ENCODE measurements at places on chromosomes 13 and 19. TPM values are rescaled to one million over a fixed set of nuclear protein-coding genes. Genes with fewer than 3 reads are reported as not detected.

The ARRDC5 gene
- total RNA-seq, result 1.4 TPM

The MBD3L3 gene
- not detected for total RNA-seq

The PGLYRP1 gene
- total RNA-seq, result not detected

The ZNF723 gene
- total RNA-seq, result not detected

The FARP1 gene
- 24.9 TPM for total RNA-seq

The RGL3 gene
- 4.7 TPM for total RNA-seq

The ZNF730 gene
- not detected for total RNA-seq

The DHRS12 gene
- total RNA-seq, result 33.2 TPM

The ZNF829 gene
- total RNA-seq, result 3.0 TPM

The FUT1 gene
- 2.9 TPM for total RNA-seq

The AP3D1 gene
- total RNA-seq, result 46.6 TPM

The ZNF835 gene
- 3.3 TPM for total RNA-seq

The TMEM147 gene
- 76.8 TPM for total RNA-seq

All from subcutaneous adipose tissue (tissue), 4 donors.